ENCODE measurements at places on chromosomes 2 and 18.
A peak's percentile ranks its signal among the peaks of the same experiment; 100 is the strongest.

DNA sequence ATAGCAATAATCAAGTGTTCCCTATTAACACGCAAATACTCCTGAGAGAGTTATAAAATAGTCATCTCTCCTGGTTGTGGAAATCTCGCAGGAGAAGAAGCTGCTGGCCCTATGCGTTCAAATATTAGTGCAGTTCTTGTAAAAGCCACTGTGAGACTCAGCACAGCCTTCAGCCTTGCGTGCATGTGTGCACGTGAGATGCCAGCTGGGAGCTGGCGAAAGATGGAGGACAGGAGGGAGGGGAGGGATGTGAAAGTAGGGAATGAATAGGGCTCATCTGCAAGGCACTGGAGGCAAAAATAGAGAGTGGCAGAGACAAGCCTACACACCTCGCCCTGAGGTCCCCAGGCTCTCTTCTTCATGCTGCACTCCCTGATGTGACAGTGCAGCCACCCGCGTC, 126.5 kb downstream of the INO80D start:
- no peak for DNase-seq

DNA sequence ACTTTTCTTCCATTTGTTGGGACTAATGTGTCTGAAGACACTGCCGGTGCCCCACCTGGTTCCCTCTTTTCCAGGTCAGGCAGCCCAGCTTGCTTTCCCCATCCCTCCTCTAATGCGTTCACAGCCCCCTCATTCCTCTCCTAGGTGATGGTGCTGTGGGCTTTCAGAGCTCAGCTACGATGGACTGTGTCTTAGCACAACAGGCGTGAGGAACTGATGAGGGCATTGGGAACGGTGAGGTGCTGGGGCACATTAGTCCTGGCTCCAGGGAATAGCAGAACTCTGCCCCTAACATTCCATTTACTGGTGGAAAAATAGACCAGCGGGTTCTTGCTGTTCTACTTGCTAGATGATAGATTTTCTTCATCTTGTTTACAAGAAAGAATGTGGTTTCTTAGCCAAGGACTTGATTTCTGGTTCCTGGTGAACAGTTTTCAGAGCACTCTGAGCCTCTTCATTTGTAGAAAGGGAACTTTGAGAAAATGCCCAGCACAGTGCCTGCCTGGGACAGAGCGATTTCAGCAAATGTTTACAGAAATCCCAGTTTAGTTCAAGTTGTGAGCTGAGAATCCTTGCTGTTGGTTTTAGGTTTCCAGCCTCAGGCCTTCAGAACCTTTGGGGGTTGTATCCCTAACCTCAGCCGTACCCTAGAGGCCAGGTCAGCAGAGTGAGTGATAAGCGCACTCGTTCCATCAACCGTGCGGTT, 42.5 kb downstream of the LDLRAD4 start:
- DNase-seq, result no peak

DNA sequence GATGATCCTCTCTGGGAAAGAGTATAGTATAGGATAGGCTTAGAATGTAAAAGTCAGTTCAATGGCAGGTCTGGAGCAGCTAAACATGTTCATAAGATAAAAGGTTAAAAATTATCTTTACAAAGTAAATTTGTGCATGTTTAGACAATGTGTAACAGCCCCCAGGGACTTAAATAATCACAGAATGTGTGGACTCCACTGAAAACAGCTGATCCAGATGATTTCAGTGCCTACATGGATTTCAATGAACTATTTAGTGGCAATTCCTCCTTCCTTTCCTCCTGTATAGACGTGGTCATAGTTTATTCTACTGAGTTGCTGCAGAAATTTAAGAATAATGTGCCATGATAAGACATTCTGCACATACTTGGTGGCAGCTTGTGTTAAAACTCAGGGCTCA, 42.9 kb downstream of the ARHGEF33 start:
- DNase-seq, result no peak

GRCh38 chr2:30040147-30040546, 106.7 kb upstream of the YPEL5 start:
- DNase-seq, result no peak

DNA sequence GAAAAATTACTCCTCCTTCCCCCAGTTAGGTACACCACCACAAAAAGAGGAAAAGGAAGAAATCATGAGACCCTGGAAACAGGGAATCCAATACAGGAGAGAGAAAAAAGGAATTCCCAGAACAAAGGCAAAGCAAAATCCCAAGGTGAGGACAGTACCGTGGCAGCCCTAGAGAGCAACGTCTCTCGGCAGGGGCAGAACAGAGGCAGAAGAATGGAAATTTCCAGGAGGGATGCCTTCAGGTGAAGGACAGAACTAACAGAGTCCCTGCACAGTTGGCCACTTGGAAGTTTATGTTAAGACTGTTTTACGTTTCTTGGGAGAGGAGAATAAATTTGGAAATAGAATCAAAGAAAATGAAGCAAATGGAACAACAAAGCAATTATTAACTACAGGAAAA, 27.7 kb downstream of the GRB14 start:
- no peak for DNase-seq

DNA sequence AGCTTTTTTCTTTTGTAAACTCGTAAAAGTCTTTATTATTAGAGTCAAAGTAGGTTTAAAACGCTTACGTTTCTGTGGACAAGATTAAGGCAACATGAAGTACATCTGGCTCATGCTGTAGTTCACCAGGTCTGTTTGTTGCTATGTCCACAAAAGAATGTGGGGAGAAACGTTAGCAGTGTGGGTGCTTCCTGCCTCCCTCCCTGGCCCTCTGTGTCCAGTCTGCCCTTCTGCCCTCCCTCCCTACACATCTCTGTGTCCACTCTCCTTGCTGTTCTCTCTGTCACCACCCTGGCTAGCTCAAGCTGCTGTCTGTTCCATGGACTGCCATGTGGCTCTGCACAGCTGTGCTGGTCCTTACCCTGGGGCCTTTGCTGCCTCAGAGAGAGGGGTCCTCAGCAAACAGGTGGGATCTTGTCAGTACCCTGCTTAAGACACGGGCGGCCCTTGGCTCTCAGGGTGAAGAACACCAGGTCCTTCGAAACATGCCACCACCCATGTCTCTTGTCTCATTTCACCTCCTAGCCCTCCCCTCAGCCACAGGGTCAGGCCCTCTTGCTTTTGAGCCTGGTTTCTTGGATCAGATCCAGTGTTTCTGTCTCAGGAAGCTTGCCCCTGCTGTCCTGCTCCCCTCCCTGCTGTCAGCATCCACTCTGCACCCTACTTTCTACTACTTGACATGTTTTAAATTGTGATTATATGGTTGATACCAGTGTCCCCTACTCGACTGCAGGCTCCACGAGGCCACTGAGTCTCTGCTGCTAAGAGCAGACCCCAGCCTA, 79.2 kb downstream of the LIMS1 start:
- DNase-seq, result no peak

GRCh38 chr18:1078301-1078700, 173.6 kb downstream of the ADCYAP1 start:
- no peak for DNase-seq

- no peak for DNase-seq
Observed at GRCh38 chr18:37440206-37440605, 125.4 kb downstream of the CELF4 start.

- DNase-seq, result no peak
Observed at GRCh38 chr18:10231220-10231619, 223.2 kb upstream of the APCDD1 start.

DNA sequence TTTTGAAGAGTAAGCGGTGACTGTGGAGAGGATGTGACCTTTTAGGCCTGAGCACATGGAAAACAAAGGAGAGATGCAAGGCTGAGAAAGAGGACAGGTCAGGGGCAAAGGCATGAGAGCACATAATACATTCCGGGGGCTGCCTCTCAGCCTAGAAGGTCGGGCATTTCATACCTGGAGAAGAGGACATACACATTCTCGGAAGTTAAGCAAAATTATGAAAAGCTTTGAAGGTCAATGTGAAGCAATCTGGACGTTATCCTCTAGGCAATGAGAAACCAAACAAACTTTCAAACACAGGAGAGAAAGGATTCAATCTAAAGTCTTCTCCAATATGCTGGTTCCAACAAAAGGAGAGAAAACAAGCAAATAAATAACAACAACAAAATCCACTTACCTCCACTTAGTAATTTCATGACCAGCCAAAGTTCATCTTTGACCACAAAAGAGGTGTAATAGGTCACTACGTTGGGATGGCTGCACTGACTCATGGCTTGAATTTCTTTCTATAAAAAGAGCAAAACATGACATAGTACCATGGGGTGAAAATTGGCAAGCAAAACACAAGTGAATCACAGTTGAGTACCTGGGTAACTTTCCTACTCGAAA, 80.4 kb downstream of the STK39 start:
- DNase-seq, result peak; percentile 27

- DNase-seq, result peak; percentile 83
Observed at GRCh38 chr2:42809819-42810120, 17.4 kb upstream of the HAAO start.

DNA sequence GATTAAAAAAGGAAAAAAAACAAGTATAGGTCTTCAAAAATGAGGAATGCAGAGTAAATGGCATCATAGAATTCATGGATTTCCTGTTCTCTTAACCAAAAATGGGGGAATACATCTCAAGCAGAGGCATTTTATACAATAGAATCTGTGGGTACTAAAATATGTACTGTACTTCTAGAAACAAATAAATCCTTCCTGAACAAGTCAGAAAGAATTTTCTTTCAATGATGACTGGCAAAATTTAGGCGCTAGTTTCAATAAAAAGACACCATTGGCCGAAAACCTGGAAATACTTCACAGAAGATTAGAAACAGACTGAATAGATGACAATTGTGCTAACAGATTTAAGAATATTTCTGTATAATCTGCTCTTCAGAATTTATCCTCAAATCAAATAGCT, 15.1 kb downstream of the TRAK2 start:
- DNase-seq, result peak; percentile 61

DNA sequence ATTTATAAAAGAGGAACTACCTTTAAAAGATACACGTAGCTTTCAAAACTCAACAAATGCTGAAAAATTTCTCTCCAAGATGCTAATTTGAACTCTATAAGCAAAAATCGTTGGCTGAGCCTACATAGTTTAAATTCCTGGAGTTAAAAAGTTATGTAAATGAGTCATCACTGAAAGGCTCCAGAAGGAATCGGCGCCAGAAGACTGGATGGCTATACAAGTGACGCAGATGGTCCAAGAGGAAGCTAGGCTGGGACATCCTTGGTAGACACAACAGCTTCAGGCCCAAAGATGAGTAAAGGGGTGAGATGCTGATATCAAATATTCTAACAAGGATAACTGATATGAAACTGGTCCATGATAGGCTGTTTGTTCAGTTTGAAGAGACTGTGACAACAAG, 22.8 kb upstream of the DNAH6 start:
- peak; percentile 94 for DNase-seq

DNA sequence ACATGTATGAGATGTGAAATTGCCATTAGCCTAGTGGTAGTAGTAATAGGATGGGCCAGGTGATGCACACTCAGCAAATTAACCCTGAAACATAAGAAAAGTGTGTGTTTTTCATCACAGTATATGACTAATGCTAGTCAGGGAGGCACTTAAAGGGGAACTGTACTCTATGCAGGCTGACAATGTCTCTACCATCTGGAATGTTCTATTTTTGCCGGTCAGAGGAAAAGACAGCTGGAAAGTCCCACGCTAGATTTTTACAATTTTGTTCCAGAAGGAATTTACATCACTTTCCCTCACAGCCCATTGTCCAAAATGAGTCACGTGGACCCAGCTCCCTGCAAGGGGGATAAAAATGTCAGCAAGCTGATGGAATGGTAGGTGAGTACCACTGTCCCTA, 746.3 kb upstream of the CHAC2 start:
- peak; percentile 57 for DNase-seq

- DNase-seq, result peak; percentile 24
Observed at GRCh38 chr2:84830095-84830494, 50.8 kb downstream of the TRABD2A start.

DNA sequence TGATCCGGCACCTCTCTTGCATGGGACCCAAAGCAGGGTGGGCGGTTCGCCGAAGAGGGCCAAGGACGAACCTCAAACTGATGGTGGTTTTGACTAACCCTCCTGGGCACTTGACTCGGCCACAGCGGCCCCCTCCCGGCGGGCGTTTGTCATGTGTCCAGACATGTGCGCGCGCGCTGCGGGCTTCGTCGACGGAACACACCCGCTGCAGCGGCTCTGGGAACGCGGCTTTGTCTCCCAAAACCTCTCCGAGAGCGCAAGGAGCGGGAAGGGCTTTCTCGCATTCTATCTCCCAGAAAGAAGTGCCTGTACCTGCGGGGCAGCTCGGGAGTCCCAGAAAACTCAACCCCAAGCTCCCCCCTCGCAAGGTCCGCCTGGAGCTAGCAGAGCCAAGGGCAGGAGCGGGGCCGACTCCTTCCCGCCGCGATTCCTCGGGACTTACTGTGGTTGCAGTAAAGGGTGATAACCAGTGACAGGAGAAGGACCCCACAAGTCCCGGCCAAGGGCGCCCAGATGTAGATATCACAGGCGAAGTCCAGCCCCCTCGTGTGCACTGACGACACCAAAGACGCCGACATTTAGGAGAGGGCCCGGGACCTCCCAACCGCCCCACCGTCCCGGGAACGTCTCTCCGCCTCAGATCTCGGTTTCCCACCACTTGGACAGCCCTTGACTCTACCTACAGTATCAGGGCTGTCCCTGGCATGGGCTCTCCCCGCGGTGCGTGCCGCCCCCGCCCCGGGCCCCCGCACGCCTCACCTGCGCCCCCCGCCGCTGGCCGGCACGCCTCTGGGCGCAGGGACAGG, 1.6 kb downstream of the CD8A start:
- no peak for DNase-seq

GRCh38 chr2:43226955-43227829, 786 bp upstream of the ZFP36L2 start:
- DNase-seq, result peak; percentile 74

- peak; percentile 31 for DNase-seq
Observed at GRCh38 chr2:235378246-235378645, 115.6 kb upstream of the AGAP1 start.

- DNase-seq, result peak; percentile 75
Observed at GRCh38 chr2:84849271-84849952, 31.5 kb downstream of the TRABD2A start.

- peak; percentile 37 for DNase-seq
Observed at GRCh38 chr2:219119422-219120043, 41.1 kb downstream of the NHEJ1 start.

- DNase-seq, result no peak
Observed at GRCh38 chr18:58322464-58322863, 278.4 kb downstream of the NEDD4L start.

- DNase-seq, result no peak
Observed at GRCh38 chr2:217887841-217888701, 114.7 kb downstream of the TNS1 start.

DNA sequence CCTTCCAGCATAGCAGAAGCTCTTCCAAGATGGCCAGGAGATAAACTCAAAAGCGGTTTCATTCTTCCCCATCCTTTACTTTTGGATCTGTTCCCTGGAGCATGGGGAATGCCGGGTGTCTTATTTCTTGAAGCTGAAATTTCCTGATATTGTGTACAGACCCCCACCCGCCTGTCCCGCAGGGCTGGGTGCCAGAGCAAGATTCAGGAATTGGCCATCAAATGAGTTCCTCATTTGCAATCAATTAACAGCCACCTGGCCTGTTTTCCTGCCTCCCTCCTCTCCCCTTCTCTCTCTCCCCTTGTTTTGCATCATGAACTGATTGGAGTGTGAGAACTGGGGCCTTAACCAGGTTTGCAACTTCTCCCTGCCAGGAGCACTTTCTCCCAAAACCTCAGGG, 202.1 kb downstream of the SH3RF3 start:
- no peak for DNase-seq
